HFF-Myc (cell line): ENCODE measurements at places on chromosomes 3 and 15.

- DNase-seq = peak; percentile 83
Measured at GRCh38 chr3:138082085-138082991, 33.1 kb downstream of the DZIP1L start.

GRCh38 chr3:175879417-175879816, 1020.3 kb downstream of the NAALADL2 start:
- no peak for DNase-seq

DNA sequence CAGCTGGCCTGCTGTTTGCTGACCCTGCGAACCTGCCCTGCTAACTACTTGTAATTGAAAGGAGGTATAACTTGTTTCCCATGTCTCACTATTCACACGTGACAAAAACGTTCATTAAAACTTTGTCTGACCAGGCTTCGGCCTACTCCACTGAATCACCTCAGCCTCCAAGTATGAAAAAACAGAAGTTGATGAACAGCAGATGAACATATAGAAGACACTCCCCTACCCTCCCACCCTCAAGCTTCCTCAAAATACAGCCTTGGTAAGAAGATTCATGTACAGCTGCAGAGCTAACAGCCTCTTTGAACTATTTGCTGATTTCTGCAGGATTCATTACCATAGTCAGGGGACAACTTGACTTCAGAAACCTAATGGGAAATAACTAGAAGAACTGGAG, 10.7 kb downstream of the RBM15B start:
- no peak for DNase-seq

GRCh38 chr3:89806166-89806565, 698.7 kb downstream of the EPHA3 start:
- DNase-seq = no peak

DNA sequence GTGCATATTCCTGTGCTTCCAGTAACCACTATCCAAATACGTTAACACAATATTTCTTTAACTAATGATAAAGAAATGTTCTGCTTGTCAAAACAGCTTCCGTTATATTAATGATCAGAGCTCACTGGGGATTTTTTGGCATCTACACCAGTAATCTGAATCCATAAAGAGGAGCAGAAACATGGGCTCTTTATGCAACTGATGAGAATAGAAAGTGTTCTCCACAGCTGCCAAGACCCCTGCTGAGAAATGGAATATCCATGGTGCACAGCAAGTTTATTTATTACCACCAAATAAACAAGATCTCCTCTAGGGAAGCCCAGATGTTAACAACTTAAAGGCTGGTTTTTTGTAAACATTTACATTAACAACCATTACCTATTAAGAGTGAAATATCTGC, 54.5 kb downstream of the ALDH1A2 start:
- DNase-seq = no peak

GRCh38 chr3:170222647-170223541, 670 bp downstream of the PRKCI start:
- no peak for DNase-seq

- no peak for DNase-seq
Measured at GRCh38 chr3:159029306-159030026, 227.6 kb downstream of the MFSD1 start.

- no peak for DNase-seq
Measured at GRCh38 chr15:34815836-34816235, 20.5 kb upstream of the ACTC1 start.
